ENCODE measurements at places on chromosomes 2 and 18.

- DNase-seq = no peak
Measured at GRCh38 chr2:132577686-132578085, 92.3 kb downstream of the LYPD1 start.

GRCh38 chr18:77124452-77124922 is 8.1 kb downstream of the MBP start:
- peak; percentile 61 for DNase-seq

DNA sequence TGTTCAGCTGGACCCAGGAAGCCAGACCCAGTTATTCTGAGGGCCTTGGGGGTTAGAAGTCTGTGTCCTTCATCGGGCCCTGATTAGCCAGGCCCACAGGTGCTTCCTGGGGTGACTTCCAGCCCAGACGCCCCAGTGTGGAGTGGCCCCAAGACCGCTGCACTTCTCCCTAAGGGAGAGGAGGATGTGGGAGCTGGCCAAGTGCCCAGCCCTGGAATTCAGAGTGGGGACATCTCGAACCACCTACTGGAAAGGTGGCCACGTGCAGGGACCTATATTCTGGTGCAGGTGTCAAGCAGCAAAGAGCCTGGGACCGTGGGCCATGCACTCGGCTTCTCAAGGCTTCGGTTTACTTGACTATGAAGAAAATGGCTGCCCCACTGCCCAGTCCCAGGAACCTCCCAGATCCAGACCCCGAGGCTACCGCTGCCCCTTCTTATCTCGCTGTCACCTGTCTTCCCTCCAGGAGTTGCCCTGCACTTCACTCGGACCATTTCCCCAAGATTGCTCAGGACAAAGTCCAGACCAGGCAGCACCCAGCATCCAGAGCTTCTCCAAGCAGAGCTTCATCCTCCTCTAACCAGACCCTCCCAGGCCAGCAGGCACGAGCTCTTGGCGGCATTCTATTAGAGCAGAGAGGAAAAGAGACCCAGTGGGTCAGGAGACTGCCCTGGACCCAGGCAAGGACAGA is 142.8 kb upstream of the ID2 start:
- no peak for DNase-seq

GRCh38 chr18:54031243-54031642 is 193.2 kb downstream of the MBD2 start:
- DNase-seq = no peak

GRCh38 chr2:6657136-6657535 is 208.6 kb downstream of the CMPK2 start:
- no peak for DNase-seq

DNA sequence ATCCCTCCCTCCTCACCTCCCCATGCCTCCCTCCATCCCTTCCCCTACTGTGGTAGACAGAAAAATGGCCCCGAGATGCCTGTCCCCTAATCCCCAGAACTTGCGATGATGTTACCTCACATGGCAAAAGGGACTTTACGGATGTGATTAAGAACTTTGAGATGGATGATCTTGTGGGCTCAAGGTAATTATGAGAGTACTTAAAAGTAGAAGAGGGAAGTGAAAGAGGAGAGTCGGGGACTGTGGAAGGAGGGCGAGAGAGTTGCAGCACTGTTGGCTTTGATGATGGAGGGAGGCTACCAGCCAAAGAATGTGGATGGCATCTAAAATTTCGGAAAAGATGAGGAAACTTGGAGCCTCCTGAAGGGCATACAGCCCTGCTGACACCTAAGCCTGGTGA is 66.5 kb downstream of the AGAP1 start:
- DNase-seq = no peak

Data from activated gamma-delta T cell treated with Interleukin-2 at 50 U/mL for 16 hours (primary cell).